CD4-positive, alpha-beta T cell treated with Interleukin-4 for 4 hours (primary cell): ENCODE measurements at places on chromosomes 7 and 10.

DNA sequence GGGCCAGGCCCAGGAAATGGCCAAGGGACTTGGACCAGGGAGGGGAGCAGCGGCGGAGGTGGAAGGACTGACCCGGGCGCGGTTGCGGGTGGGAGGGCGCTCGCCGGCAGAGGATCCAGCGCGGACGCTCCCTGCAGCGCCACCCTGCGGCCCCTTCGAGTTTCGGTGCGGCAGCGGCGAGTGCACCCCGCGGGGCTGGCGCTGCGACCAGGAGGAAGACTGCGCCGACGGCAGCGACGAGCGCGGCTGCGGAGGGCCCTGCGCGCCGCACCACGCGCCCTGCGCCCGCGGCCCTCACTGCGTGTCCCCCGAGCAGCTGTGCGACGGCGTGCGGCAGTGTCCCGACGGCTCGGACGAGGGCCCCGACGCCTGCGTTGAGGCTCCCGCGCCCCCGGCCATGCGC is 16.8 kb upstream of the ZNF467 start:
- DNase-seq = no peak

DNA sequence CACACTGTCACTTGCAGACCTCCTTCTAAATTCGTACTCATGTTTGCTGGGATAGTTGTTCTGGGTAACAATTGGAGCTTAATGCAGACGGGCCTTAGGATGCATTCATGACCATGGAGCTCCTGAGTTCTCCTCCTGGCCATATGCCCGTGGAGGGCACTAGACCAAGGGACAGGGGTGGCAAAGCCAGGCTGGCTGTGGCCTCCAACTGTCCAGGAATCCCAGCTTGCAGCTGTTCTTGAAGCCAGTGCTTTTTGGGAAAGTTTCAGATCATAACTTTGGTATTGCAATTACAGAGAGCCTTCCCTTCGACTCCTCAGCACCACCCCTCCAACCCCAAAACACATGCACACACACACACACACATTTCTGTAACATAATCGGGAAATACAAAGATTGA is 30.6 kb downstream of the ANTXRL start:
- DNase-seq = no peak

GRCh38 chr10:3566627-3567026 is 218.4 kb downstream of the KLF6 start:
- DNase-seq = no peak

DNA sequence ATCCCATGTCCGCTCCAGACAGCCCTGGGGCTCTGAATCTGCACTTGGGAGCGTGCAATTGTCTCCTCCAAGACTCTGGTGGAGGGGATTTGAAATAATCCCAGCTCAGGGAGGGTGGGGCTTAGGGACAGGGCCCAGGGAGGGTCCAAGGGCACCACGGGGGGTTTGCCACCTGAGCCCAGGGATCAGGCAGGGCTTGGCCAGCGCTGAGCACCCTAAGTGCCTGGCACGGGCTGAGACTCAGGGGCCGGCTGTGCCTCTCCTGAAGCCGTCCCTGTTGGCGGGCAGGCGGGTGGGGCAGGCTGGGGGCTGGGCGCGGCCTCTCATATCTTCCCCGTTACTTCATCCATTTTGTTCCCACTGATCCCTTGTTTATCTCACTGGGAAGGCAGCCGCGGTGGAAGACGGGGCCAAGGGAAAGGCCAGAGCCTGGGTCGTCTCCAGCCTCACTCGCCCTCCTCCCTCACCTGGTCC is 41.8 kb upstream of the ELN start:
- no peak for DNase-seq

GRCh38 chr10:115092555-115093285 is 445 bp upstream of the ATRNL1 start:
- DNase-seq = no peak
